ENCODE measurements at places on chromosomes 16 and 17.

- DNase-seq = no peak
Measured at GRCh38 chr17:41377546-41377945, 4.6 kb downstream of the KRT34 start.

- DNase-seq = no peak
Measured at GRCh38 chr17:39352511-39352910, 48.9 kb downstream of the FBXL20 start.

DNA sequence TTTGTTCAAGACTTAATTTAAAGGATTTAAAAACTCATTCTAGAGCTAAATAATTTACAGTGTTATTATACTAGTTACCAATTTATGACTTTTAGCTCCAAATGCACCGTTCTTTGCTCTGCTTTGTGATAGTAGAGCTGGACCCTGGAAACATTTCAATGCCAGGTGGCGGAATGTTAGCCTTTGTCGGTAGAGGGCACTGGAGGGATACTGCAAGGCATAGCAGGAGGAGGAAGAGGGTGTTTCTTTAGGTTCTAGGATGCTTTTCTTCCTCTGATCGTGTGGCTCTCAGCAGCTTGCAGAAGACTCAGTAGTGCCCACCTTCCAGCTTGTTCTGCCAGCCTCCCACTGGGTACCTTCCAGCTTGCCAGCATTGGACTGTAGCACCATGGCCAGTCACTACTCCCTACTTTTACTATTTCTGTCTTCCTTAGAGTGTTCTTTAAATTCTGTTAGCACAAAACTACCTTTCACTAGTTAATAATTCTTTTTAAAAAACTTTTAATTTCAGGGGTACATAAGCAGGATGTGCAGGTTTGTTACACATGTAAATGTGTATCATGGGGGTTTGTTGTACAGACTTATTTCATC is 325.3 kb downstream of the UTP18 start:
- DNase-seq = peak; percentile 30

- no peak for DNase-seq
Measured at GRCh38 chr17:73924909-73925186, 278.6 kb upstream of the RPL38 start.

- DNase-seq = peak; percentile 53
Measured at GRCh38 chr17:38333635-38334295, 10.0 kb downstream of the GPR179 start.

DNA sequence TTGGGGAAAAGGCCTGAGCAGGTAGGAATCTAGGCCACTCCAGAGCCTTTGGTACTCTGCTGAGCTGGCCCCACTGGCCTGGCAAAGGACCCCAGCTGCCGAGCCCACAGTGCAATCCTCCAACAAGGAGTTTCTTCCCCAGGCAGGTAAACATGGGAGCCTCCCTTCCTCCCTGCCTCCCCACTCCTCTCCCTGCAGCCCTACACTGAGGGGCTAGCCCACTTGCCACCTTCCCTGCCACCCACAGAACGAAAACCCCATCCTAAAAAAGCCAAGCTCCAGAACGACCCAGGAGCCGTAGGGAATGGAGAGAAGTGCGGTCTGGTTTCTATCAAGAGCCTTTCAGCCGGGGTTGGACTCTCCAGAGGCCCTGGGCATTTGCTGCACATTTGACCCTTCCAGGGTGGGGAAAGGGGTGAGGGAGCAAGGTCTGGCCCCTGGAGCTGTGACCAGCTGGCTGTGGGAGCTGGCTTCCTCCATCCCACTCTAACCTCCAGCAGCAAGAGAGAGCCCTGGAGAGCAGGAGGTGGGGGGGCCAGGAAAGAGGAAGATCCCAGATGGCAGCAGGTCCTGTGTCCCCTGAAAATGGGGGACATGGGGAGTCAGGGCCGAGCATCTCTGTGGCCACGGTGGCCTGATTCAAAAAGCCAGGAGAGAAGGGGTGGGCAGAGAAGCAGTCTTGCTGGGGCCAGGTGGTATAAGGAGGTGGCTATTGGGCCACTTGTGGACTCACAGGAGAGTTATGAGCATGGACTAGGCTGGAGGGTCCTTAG is 1.3 kb downstream of the HID1 start:
- DNase-seq = no peak

GRCh38 chr17:17947966-17948365 is 24.2 kb downstream of the TOM1L2 start:
- DNase-seq = no peak

GRCh38 chr16:54482892-54483574 is 196.4 kb upstream of the IRX3 start:
- DNase-seq = no peak

DNA sequence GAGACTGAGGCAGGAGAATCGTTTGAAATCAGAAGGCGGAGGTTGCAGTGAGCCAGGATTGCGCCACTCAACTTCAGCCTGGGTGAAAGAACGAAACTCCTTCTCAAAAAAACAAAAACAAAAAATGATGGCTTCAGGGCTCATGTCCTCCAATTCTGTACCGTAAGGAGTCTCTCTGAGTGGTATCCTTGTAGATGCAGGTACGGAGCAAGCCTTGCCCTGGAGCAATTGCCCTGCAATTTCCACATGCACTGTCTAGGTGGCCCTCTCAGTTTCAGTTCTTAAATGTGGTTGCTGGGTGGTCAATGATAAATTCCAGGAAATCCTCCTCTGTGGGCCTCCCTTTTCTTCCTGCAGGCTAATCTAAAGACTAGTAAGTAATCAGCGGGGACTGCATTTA is 10.6 kb downstream of the TMEM238L start:
- DNase-seq = no peak

DNA sequence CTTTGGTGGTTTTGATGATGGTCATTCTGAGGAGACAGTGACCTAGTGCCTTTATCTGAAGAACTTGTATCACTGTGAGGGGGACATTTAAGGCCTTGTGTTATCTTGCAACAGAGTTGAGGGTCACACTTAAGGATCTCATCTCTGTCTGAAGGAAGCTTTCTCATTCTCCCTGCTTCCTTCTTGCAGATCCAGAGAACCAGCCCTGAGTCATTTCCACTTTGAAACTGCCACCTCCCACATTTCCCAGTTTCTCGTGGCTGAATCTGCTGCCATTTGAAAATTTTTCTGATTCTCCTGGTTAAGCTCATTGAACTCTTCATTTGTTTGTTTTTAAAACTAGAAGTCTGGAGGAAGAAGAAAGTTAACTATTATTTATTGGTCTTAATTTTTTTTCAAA is 190.2 kb upstream of the CDH11 start:
- no peak for DNase-seq

GRCh38 chr16:80583466-80583865 is 42.7 kb downstream of the DYNLRB2 start:
- no peak for DNase-seq

DNA sequence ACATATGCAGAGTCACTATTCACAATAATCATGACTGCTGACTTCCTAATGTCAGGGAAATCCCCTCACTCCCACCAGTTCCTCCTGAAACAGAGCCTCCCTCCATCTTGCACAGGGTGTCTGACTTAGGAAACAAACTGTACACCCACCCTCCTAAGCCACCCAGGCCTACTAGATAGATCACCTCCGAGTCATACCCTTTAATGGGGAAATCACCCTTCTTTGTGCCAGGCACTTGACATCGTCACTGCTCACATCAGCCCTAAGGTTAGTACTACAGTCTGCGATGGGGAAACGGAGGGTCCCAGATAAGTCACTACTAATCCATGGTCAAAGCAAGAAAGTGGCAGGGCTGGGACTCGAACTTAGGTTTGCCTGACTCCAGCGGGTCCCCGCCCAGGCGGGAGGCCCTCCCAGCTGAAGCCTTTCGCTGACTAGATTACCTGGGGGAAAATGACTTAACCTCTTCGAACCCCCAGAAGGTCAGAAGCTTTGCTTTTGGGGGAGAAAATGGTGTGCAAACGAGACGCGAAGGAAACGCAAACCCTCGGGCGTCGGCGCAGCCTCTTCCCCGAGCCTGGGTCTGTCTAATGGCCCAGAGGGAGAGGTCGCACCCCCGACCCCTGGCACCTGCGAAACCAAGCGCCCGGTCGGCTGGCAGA is 3.4 kb upstream of the MLLT6 start:
- peak; percentile 49 for DNase-seq

DNA sequence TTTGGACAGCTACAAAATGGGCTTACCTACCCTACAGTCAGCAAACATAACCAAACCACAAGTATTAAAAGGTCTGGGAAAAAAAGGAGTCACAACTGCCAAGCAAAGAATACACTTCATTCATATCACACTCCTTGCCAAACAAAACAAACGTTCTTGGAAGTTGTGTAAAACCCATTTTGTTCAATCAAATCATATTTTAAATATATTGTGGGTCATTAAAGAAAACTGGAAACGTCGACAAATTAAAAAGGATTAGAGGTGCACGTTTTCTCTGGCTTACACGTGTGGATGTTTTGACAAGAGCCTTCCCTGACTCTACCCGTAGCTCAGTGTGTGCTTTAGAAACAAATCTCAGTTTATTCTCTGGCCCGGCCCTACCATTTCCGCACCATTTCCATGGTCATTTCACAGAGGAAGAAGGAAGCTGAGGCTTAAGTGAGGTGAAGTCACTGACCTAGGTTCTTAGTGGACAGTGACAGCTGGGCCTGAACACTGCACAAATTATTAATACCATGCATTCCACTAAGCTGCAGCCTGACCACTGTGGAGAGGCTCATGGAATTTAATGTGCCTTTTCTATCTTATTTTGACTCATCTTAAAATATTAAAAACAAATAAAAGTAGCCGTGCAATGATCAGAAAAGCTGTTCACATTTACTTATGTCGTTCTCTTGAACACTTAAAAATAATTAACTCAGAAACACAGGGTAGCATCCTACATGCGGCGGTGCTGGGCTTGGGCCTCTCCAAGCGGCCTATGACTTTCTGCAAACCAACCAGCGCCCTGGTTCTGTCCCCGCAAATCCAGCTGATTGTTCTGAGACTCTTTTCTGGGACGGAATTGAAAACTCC is 968 bp downstream of the CEP112 start:
- DNase-seq = peak; percentile 16

DNA sequence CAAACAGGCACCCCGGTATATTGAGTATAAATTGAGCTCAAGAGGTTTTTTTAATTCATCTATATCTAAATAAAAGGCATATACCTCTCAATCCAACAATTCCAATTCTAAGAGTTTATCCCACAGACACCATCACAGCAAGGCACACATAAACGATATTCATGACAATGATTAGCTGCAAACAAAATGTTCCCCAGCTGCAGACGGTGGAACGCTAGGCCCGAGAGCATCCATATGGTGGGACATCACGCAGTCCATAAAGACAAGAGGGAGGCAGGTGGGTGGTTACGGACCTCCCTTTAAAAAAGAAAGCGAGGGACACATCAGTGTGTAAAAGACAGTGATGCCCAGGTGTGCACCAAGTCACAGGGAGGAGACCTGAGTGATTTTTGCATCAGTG is 28.1 kb downstream of the MEAK7 start:
- no peak for DNase-seq

DNA sequence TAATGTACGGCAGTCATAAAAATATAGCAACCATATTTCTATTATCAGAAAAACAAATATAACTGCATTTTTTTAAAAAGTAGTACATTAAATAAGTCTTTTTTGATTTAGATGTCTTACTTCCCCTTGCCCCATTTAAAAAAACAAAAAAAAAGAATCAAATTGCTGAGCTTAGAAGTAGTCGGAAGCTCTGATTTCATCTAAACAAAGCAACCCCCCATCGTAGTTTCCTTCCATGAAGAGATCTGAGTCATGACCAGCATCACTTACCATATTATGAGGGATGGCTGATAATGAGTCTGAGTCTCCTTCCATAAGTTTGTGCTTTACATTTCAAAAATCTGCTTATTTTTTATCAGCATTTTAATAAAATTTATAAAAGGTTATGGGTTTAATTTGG is 86.2 kb downstream of the ITFG1 start:
- no peak for DNase-seq

DNA sequence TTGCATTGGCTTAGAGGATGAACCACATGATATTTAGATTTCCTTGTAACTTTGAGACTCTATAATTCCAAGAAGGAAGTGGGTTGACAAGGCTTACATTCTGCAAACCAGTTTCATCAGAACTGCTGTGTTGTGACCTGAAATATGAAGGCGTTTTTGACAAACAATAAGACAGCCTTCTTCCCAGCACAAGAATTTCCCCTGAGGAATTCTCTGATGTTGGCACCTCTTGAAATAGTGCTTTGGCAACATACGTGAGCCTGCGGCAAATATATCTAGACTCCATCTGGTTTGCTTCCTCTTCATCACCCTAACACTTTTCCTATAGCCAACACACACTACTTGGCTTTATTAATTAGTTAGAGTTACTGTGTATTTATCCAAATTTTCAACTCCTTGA is 585.5 kb upstream of the SOX9 start:
- no peak for DNase-seq

DNA sequence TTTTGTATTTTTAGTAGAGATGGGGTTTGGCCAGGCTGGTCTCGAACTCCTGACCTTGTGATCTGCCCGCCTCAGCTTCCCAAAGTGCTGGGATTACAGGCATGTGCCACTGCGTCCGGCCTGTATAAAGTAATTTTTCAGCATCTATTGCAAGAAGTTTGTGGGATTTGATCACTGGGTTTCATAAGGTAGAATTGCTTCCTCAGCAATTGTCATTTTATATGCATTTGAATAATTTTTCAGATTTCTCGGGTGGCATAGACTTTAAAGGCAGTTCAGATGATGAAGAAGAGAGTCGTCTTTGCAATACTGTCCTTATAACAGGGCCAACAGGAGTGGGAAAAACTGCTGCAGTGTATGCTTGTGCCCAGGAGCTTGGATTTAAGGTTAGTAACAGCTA is 37.0 kb downstream of the TEFM start:
- DNase-seq = no peak

DNA sequence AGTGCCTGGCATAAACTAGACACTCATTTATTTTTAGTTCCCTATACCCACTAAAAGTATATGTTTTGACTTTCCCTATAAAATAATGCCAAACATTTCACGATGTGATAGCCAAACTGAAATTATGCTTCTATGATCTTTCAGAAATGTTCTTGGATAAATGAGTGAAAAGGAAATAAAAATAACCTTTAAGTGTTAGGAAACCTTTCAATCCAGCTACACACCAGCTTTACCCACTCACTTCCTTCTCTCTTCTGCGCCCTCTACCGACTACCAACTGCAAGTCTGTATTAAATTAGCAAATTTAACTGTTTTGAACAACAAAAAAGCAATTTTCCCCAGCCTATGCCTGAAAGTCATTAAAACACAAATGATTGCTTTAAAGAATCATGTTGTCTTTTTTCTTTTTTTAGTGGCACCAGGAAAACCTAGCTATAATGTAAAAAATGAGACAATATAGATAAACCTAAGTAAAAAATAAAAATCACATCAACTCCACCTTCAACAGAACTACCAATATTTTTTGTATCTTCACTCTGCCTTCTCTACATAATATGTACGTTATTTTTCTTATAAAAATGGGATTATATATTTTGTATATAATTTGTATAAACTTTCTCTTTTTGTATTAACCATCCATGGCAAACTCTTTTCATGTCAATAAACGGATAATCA is 13.2 kb upstream of the TMEM100 start:
- peak; percentile 54 for DNase-seq

DNA sequence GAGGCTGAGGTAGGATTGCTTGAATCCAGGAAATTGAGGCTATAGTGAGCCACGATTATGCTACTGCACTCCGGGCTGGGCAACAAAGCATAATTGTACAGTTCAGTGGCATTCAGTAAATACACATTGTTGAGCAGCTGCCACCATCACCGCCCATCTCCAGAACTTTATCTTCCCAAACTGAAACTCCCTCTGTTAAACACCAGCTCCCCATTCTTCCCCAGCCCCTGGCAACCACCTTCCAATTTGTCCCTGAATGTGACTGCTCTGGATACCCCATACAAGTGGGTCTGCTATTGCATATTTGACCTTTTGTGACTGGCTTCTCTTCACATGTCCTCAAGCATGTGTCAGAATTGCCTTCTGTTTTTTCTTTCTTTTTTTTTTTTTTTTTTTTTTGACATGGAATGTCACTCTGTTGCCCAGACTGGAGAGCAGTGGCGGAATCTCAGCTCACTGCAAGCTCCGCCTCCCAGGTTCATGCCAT is 2.9 kb downstream of the RPL38 start:
- no peak for DNase-seq
